KG1 (cell line): ENCODE measurements at places on chromosomes 16 and 17.

GRCh38 chr16:68756239-68756915 is 19.3 kb downstream of the CDH1 start:
- no peak for DNase-seq

- no peak for DNase-seq
Measured at GRCh38 chr17:74605361-74605760, 13.3 kb upstream of the CD300LD start.

DNA sequence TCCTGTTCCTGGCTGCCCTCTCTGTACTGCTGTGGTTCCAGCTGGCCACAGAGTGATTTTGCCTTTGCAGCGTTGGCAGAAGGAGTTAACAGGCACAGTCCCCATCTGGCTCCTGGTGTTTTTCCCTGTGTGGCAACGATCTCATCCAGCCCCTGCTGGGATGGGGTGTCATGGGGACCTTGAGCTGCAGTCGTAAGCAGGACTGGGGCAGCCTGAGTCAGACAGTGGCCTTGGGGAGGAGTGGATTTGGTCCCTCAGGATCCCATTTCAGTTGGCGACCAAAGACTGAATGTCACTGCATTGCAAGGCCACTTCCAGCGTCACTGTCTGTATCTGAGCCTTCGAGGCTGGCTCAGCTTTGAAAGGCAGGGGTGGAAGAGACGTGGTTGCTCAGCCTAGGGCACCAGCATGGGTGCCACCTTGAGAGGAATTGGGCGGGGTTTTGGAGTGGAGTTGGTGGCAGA is 11.9 kb downstream of the TMEM94 start:
- DNase-seq = no peak

GRCh38 chr17:48472411-48473281 is 42.6 kb upstream of the SKAP1 start:
- no peak for DNase-seq

DNA sequence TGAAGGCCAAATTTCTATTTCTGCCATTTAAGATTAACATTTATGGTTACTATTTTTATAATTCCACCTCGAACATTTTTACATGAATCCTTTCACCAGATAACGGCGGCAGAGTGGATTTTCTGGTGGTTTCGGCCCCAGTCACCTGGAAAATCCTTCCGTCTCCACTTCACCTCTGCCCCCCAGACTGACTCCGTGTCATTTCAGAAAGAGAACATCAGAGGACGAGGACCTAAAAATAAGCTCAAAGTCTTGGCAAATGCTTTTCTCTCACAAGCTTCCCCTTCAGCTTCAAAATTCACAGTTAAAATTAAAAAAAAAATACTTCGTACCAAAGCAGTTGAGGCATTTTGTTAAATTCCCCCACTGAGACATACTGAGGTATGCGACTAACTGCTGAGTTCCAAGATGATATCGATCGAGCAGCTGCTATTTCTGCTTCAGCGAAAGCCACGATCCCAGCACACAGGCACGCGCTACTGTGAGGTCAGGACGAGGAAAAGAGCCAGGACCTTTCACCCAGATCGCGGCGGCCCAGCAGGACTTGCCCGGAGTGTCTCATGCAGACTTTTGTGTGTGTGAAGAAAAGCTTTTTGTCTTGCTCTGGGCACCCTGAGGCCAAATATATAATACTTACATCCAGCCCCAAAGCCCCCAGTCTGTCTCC is 36.8 kb downstream of the ASPA start:
- no peak for DNase-seq

- DNase-seq = no peak
Measured at GRCh38 chr17:79664930-79665737, 54.3 kb upstream of the RBFOX3 start.
